Progenitor cell of endocrine pancreas (in vitro differentiated cells): ENCODE measurements at places on chromosomes 2 and 18.

- no peak for DNase-seq
These were observed 326.7 kb downstream of the MTX2 start for GRCh38 chr2:176595986-176596385.

GRCh38 chr2:119261493-119262225, 38.0 kb downstream of the STEAP3 start:
- DNase-seq: no peak

DNA sequence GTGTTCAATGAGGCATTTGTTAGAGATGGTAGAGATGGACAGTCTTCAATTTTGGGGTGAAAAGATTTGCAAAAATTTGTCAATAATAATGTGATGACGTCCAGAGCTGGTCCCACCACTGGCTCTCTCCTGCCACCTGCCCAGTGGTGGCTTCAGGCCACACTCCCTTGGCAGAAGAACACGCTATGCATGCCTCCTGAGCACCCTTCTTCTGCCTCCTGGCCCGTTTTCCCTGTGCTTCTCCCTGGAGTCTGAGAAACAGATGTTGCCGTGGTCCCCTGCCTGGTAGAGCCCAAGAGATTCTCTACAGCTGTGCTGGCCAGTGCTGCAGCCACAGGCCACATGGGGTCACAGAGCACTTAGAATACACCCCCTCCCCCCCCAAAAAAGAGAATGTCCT, 33.6 kb downstream of the INPP5D start:
- no peak for DNase-seq

GRCh38 chr18:22846088-22846683, 86.9 kb upstream of the RBBP8 start:
- no peak for DNase-seq
